ENCODE measurements at places on chromosomes 2 and 18.

- no peak for DNase-seq
These were observed 136.0 kb downstream of the PLCL1 start for GRCh38 chr2:197940382-197940781.

GRCh38 chr18:57094175-57094574, 52.7 kb upstream of the BOD1L2 start:
- no peak for DNase-seq

- DNase-seq = no peak
These were observed 38.4 kb downstream of the SERTAD2 start for GRCh38 chr2:64615192-64615763.

GRCh38 chr2:212299333-212299732, 239.3 kb downstream of the ERBB4 start:
- no peak for DNase-seq

DNA sequence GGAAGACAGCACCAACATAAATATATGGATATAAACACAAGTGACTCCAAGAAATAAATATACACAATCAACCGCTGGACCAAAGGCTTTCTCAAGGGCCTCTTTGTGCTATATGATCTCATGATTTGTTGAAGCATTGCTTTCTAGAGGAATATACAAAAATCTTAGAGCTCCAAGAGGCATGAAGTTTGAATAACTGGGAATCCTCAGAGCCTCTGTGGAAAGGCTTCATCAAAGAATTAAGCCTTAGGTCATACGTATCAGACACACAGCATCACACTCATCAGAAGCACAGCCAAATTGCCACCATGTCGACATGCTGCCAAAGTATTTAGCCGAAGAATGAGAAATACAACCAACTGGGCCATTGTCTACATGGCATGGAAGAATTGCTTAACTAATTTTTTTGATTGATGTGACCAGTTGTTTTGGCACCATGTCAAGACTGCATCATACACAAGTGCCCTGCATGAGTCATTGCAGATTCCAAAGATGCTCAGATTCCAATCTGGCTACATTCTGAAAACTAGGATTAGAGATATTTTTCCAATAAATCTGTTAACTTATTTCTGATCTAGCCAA, 860.6 kb upstream of the ZEB2 start:
- no peak for DNase-seq

- no peak for DNase-seq
These were observed 21.1 kb downstream of the USP14 start for GRCh38 chr18:179499-179898.

DNA sequence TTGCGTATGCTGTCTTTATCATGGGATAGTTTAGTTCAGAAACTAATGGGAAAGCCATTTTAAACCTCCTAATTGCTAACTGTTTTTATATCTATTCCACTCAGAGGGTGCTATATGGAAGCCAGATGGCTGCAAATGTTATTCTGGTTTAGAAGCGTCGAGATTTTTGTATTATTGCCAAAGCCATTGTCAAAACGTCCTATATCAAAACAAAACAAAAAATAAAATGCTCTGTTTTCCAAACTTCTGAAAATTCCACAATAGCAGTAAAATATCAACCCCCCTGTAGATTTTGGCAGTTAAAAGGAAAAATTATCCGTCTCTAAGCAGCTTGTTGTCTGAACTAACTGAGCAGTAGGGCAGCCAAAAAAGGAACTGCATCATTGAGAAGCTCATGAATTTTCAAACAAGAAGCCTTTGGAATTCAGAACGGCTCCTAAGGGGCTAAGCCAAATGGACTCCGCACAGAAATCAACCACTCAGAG, 195.4 kb upstream of the CWC22 start:
- DNase-seq = no peak

- DNase-seq = no peak
These were observed 34.8 kb upstream of the MYO3B start for GRCh38 chr2:170143045-170143717.

DNA sequence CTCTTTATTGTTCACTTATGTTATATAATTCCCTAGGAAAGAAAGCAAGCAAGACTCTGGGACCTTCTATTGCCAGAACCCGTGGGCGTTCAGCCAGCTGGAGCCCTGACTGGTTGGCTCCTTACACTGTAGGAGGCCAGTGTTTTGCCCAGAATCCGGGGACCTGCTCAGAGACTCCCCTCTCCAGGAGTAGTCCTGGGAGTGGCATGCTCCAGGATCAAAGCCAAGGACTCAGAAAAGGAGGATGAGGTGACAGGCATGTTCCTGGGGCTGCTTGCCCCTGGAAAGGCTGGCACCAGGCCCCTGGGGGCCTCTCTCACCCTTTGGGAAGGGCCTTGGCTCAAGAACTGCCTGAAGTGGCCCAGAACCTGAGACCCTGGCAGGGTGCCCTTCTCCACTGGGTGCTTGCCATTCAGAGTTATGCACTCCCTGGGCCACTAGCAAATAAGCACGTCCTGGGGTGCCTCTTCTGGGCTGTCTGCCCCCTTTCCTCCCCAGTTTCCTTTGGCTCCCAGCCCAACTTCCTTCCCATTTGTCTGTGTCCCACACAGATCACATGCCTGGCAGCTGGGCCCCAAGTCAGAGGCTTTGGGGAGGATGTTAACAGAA, 19.6 kb upstream of the KIF3C start:
- DNase-seq = no peak

- no peak for DNase-seq
These were observed 26.9 kb upstream of the GLS start for GRCh38 chr2:190853531-190854383.
